ENCODE measurements at places on chromosomes 4 and X.
A peak's percentile ranks its signal among the peaks of the same experiment; 100 is the strongest.

- DNase-seq = no peak
Measured at GRCh38 chr4:173166491-173166890, 2.1 kb upstream of the GALNT7 start.

- DNase-seq = peak; percentile 29
Measured at GRCh38 chr4:6688879-6689505, 4.7 kb upstream of the S100P start.

GRCh38 chr4:118923891-118924290 is 35.2 kb downstream of the SYNPO2 start:
- DNase-seq = no peak

- DNase-seq = no peak
Measured at GRCh38 chr4:171334549-171334948, 478.7 kb upstream of the GALNTL6 start.

GRCh38 chrX:139026811-139027210 is 315.3 kb upstream of the FGF13 start:
- no peak for DNase-seq

- no peak for DNase-seq
Measured at GRCh38 chr4:156954587-156954986, 17.0 kb downstream of the PDGFC start.

DNA sequence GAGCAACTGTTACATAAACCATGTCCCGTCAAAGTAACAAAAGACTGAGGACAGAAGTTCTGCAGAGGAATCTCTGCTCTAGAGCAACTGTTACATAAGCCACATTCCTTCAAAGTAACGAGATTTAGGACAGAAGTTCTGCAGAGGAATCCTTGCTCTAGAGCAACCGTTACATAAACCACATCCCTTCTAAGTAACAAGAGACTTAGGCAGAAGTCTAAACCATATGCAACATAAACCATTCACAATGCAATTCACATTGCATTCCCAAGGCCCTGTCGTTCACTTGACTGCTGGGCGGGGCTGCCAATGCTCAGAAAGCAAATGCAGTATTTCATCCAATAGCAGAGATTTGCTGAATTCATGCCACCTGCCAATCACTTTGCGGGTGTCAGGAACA is 124.4 kb upstream of the PUDP start:
- no peak for DNase-seq

DNA sequence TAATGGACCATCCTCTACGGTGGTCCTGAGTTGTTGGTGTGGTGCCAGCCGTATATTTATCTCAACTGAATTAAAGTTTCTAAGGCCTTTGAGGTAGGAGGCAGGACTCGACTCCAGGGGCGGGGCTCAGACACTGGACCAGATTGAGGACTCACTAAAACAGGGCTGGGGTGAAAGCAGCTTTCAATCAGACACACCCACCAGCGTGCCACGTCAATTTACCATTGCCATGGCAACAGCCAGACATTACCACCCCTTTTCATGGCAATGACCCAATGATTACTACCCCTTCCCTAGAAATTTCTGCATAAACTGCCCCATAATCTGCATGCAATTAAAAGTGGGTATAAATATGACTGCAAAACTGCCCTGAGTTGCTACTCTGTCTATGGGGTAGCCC is 6.7 kb upstream of the TLR1 start:
- DNase-seq = no peak

DNA sequence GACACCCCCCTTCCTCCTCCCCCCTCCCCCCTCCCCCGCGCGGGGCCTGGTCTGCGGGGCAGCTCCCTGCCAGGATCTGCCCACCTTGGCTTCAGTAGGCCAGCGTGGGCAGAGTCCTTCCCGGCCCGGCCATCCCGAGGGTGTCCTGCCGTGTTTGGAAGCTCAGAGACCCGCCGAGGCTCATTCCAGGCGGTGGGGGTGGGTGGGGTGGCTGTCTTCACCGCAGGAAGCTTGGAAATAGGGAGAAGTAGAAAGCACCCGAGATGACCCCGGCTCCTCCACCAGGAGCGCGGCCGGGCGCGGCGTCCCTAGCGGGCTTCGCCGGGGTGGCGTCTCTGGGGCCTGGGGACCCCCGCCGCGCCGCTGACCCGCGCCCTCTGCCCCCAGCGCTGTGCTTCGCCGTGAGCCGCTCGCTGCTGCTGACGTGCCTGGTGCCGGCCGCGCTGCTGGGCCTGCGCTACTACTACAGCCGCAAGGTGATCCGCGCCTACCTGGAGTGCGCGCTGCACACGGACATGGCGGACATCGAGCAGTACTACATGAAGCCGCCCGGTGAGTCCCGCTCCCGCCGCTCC is 1.6 kb downstream of the NAT8L start:
- no peak for DNase-seq

DNA sequence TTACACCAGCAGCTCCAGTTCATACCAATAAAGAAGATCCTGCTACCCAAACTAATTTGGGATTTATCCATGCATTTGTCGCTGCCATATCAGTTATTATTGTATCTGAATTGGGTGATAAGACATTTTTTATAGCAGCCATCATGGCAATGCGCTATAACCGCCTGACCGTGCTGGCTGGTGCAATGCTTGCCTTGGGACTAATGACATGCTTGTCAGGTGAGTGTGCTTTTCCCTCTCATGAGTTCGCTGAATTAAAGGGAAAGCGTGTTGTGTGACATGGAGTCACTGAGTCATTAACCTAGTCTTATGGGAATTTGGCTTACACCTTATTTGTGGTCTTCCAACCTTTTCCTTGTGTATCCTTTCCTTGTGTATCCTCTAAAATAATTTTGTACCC is 15.9 kb downstream of the TMEM165 start:
- DNase-seq = no peak

GRCh38 chr4:74294681-74295080 is 13.6 kb upstream of the EPGN start:
- DNase-seq = no peak

DNA sequence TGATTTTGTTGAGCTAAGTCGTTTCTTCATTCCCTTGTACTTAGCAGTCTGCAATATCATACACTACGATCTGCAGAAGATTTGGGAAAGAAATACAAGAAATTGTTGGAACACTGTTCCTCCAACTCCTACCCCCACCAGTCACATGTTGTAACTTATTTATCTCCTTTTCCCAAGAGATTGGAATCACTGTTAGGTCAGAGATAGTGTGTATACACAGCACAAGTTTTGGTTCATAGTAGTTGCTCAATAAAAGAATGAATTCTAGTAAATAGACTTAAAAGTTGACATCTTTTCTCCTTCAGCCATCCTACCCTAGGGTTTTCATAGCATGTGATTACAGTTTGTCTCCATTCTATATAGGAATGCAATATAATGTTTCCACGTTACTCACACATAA is 68.8 kb downstream of the ARFIP1 start:
- DNase-seq = no peak

GRCh38 chr4:8128100-8128856 is 30.3 kb downstream of the ABLIM2 start:
- no peak for DNase-seq

DNA sequence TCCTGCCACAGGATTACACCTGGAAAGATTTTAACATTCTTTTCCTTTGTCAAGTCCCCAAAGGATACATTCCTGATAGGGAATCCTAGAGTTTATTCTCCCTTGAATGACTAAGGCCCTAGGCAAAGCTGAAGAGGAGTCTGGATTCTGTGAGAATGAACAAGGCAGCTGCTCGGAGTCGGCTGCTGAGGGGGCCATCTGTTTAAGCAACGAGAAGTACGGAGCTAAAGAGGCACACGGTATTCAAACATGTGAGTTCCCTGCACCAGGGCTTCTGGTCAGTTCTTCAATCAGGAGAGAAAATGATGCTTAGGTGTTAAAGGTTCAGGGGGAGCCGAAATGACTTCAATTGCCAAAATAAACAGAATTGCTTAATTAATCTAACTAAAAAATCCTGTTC is 97.6 kb downstream of the MGST2 start:
- DNase-seq = no peak

- no peak for DNase-seq
Measured at GRCh38 chr4:128658214-128658631, 151.3 kb upstream of the JADE1 start.

DNA sequence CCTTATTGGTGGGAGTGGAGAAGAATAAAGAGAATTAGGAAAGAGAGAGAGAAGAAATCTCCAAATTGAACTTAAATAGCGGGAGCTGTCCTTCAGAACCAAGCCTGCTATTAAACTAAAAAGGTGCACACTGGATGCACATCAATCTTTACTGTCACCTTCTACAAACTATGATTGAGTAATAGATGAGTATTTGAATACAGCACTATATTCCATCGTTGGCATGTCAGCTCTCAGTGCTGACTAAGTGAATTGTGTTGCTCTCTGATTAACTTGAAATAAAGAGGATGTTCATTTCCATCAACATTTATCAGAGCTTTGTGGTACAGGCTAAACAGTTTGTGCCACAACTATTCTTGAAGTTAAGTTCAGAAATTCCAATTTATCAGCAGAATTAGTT is 143.7 kb upstream of the PABPC4L start:
- no peak for DNase-seq

- no peak for DNase-seq
Measured at GRCh38 chrX:114162068-114162735, 421.7 kb upstream of the HTR2C start.

DNA sequence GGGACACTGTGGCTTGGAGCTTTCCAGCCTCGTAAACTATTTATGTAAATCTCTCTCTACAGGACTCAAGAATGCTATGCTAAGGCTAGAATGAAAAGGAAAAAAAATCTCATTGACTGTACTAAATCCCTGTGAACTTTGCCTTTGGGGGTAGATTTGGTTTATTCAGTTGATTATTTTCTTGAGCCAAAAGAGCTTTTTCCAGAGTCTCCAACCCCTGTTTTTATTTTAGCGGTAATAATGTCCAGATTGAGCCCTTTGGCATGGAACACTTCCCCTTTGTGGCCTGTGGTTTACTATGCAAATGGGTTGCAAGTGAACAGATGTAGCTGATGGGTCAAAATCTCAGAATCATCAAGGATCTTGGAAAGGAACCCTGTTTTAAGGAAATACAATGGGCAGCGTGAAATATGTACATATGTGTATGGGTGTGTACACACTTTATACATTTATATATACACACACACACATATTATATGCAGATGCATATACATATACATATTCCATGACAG is 72.9 kb downstream of the FAM9B start:
- DNase-seq = no peak
